ENCODE measurements at places on chromosomes 7 and 10.

DNA sequence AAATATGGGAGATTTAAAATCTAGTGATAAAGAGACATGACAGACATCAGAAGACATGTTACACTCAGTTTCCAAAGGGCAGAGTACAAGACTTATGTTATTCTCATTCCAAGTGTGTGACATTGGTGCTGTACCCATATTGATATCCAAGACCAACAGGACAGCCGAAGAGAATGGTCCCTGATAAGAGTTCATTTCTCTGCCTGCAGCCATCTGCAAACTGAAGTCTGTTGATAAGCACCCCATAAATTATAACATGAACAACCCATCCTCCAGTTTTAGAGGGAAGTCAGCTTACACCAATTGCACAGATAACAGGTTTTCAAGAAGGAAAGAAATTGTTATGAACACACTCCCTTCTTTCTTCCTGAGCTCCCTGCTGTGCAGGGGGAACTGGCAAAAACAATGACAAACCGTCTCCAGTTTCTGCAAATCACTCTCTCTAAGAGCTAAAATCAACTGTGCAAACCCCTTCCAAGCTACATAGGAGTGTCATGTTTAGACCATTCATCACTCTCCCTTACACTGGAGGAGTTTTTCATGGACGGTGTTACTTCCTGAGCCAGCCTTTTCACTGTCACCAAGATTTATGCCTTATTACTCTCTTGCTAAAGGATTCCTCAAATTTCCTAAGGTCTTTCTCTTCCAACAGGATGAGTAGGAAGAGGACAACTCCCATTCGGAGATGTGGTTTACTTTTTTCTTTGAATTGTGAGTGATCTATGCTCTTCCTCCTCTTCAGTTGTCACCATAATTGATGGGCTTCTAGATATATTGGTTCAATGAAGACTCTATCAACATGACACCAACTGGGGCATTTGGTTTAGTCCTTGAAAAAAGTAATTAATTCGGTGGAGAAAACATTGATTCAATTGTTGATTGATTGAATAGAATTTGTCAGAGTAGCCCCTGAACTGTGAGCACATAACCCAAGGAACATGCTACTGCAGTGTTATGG is 80.3 kb upstream of the FAM171A1 start:
- no peak for DNase-seq

DNA sequence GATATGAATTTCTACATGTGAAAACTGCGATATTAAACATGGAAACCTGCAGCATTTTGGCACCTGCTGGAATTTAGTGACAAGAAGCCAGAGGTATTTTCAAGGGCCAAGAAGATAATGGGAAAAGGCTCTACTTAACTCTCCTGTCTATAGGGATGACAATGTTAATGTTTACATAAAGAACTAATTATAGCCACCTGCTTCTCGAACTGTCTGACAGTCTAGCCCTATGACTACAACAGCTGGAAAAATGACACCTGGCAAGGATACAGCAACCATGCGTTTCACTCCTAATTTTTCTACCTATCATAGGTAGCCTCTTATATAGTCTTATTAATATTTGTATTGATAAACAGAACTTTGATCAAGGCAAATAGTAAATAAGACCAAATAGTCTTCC is 49.6 kb downstream of the MAGI2 start:
- DNase-seq, result no peak

- no peak for DNase-seq
Observed at GRCh38 chr7:64359543-64359942, 45.8 kb downstream of the ZNF736 start.

GRCh38 chr7:55304018-55304762 is 60.9 kb upstream of the LANCL2 start:
- DNase-seq, result no peak

DNA sequence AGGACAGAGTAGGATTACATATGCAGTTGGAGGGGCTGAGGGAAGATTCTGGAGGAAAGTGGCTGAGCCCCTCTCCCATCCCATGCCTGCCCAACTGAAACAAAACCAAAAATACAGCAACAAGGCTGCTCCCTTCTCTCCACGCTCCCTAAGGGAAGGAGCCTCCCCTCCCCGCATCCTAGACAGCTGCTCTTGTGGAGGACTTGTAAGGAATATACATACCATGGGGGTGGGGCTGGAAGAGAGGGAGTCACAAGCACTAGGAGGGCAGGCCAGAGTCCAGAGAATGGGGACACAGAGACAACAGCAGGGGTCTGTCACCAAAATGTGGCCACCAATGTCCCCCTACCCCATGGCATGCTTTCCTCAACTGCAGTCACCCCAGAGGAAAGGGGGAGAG is 13.2 kb downstream of the LDB1 start:
- no peak for DNase-seq

DNA sequence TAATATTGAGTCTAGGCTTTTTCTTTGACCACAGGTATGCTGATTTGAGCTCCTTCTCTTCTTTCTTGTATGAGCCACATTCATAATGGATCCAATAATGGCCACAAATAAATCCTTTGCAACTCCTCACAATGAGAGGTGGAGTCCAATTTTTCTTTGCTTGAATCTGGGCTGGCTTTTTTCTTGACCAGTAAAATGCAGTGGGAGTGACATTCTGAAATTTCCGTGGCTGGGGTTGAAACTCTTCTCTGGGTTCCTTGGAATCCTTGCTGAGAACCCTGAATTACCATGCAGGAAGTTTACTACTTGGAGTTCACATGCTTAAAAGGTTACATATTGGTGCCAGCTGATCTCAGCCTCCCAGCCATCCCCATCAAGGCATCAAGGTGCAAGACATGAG is 22.4 kb upstream of the FAM180A start:
- DNase-seq, result no peak

GRCh38 chr10:77097625-77098024 is 540.0 kb downstream of the KCNMA1 start:
- DNase-seq, result no peak

DNA sequence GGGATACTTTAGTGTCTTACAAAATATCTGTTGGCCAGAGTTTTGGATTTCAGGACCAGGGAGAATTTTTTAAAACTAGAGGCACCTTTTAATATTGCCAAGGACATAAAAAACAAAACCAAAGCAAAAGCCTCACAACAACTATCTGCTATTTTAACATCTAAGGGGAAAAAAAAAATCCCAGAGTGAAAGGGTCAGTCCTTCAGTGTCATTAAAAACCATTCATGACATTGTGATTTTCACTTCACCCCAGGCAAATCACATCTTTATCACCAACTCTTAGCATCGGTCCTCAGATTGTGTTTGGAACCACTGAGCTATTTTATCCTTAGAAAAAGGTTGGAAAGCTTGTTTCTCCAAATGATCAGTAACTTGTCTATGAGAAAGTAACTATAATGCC is 10.7 kb downstream of the CEP41 start:
- DNase-seq, result no peak

DNA sequence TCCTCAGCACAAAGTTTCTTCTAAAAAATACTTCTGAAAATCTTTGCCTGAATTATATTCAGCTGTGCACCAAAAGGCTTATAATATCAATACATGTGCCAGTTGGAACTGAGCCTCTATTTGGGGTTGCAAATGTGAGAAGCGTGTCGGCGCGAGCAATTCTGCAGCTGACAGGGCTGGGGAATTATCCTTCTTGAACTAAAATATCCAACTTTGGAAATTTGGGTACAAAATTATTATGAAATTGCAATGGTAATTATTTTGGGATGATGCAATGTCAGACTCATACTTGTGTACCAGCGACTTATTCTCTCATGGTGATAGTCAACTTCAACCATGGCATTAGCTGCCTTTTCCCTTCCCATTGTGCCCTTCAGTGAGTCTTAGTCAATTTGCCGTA is 507.0 kb upstream of the KLF6 start:
- DNase-seq, result no peak

DNA sequence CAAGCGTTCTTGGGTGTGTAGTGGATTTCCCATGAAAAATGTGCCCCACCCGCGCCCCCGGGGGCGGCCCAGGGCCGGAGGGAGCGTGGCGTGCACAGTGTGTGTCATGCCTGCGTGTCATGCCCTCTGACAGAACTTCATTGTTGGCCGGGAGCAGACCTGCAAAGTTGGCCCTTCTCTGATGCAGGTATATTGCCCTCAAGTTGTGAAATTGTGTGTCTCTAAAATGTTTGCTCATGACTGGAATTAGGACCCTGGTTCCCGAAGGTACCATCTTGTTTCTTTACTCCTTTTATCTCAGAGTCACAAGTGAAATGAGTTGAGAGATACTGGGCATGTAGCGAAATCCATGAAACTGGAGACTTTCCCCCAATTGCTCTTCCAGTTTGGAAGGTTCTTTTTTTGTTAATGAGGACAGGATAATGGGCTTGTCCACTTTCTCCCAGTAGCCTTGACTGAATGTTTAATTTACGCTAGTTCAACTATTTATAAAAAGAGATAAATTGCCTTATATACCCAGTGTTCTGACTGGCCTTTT is 26.2 kb downstream of the ADK start:
- DNase-seq, result no peak

DNA sequence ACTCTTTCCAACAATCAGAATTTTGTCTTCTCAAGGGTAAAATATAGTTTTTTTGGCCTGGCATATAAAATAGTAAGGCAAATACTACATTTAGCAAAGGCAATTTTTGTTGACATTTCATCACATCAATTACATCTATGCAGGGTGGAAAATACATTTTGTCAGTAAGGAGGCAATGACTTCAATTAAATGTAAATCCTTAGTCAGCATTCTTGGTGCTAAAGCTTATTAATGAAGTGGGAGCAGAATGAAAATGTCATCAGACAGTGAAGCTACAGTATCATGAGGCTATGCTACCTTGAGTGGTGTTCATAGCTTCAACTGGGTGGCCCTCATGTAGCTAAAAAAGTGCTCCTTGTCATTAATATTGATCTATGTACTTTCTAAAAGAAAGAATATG is 8.9 kb downstream of the LRRTM3 start:
- DNase-seq, result no peak

- DNase-seq, result no peak
Observed at GRCh38 chr7:35596061-35596460, 98.9 kb downstream of the HERPUD2 start.

- DNase-seq, result peak; percentile 48
Observed at GRCh38 chr7:143490717-143491306, 13.1 kb downstream of the TAS2R41 start.

DNA sequence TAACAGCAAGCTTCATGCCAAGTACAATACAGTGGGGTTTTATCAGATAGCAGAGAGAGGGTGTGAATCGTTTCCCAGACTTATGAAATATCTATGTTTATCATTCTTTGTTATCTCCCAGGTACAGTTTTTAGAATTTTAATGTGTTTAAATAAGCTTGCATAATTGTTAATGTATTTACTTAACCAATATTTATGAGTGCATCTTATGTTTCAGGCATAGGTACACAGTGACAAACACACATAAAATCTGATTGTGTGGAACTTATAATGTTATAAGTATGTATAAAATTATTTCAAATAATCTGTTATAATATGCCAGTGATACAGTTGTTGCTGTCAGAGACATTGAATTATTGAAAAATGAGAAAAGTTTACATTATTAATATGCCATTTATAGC is 1011.4 kb upstream of the C7orf33 start:
- no peak for DNase-seq

DNA sequence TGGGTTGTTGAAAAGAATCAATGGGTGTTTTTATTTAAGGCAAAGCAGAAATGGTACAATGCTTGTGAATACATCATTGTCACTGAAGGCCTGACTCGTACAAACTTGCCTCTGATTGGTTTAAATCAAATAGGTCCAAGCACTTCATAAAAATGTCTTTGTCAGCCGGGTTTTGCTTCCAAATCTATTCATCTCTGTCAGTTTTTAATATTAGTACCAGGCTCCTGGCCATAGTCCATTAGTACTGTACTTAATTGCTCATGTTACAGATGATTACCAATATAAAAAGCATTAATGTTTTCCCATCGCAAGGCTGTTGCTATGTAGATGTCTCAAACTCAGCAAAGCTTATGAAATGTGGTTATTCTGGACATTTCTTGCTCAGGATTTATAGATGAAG is 171.9 kb downstream of the ARID5B start:
- DNase-seq, result no peak

DNA sequence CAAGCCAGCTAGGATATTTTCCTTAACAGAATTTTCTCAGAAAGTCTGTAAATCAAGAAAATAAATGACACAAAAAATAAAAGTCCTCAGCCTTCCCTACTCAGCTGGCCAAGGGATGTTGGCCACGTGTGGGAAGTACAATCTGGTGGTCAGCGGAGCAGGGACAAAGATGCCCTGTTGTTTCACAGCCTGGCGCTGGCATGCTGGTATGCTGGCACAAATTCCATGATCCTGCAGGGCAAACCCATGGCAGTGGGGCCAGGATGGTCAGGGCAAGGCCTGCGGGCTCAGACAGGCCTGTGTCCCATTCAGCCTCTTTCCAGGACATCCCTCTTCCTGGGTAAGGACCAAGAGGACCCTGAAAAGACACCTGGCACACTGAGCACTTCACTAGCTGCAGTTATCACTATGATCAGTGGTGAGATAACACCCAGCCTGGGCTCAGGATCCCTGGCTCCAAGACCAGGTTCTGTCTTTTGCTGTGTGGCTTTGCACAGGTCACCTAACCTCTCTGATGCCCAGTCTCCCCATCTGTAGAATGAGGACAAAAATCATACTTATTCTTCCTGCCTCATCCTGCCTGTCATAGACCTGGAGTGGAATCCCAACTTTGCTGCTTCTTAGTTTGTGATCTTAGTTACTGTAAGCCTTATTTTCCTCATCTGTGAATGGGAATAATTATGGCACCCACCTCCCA is 10.8 kb upstream of the HSPA12A start:
- DNase-seq, result no peak

DNA sequence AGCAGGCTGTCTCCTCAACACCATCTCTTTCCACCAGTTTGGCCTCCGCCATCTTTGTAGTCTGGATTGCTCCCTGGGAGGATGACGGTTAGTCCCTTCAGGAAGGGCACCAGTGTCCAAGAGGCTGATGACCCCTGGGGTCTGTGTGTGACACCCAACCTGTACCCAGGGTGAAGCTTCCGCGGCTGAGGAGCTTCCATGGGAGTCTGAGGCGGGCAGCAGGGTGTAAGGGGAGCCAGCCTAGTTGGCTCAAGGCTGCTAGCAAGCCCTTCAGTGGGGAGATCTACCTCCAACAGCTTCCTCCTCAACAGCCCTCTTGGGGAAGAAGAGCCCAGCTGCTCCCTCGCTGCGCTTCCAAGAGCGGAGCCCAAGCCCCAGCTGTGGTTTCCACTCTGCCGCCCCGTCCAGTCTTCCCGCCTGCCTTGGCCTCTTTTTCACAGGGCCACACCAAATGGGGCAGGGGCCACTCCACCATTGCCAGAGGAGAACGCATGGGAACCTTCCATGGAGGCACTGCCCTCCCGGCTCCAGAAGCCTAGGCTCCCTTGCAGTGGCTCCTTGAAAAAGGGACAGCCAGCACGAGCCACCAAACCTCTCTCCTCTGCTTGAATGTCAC is 57.4 kb downstream of the TMEM209 start:
- no peak for DNase-seq

- DNase-seq, result no peak
Observed at GRCh38 chr10:44467090-44467489, 82.2 kb upstream of the CXCL12 start.

GRCh38 chr7:132568962-132569361 is 7.3 kb downstream of the PLXNA4 start:
- no peak for DNase-seq

GRCh38 chr10:103445767-103446567 is 6.2 kb downstream of the CALHM2 start:
- no peak for DNase-seq

- no peak for DNase-seq
Observed at GRCh38 chr7:3732395-3733005, 431.4 kb downstream of the SDK1 start.
